ENCODE measurements at places on chromosomes 4 and X. TPM values are rescaled to one million over a fixed set of nuclear protein-coding genes. Genes with fewer than 3 reads are reported as not detected.

DNA sequence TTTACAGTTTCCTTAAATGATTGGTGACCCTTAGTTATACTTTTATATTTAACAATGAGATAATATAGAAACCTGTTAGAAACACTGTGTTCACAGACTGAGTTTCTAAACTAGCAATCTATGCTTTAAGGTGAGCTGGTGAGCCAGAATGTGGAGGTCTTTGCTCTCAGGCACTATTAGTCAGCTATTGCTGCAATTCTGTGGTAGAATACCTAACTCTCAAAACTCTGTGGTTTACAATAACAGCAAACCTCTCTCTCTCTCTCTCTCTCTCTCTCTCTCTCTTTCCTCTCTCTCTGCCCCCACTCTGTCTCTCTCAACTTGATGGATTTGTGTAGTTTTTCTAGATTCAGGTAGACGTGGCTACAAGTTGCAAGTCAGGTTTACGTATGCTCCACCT lies 17.6 kb upstream of the LCORL start:
- H3K27ac ChIP-seq: no peak overlapping the region
- H3K4me1 ChIP-seq: no peaks in the 10 kb centered on the region
- no peak overlapping the region for H3K4me3 ChIP-seq
- H3K36me3 ChIP-seq: no peaks in the 10 kb centered on the region

The EDNRA gene
- total RNA-seq: not detected

- H3K4me1 ChIP-seq: peaks cover 6% of the 10 kb centered on the region
- H3K27ac ChIP-seq: no peak overlapping the region
- no peak for DNase-seq
- no peak overlapping the region for H3K4me3 ChIP-seq
- peaks cover 65% of the 10 kb centered on the region for H3K36me3 ChIP-seq
- no peaks in the 10 kb centered on the region for H3K27me3 ChIP-seq
These were observed 90.7 kb downstream of the KLHL8 start for GRCh38 chr4:87129681-87130080.

DNA sequence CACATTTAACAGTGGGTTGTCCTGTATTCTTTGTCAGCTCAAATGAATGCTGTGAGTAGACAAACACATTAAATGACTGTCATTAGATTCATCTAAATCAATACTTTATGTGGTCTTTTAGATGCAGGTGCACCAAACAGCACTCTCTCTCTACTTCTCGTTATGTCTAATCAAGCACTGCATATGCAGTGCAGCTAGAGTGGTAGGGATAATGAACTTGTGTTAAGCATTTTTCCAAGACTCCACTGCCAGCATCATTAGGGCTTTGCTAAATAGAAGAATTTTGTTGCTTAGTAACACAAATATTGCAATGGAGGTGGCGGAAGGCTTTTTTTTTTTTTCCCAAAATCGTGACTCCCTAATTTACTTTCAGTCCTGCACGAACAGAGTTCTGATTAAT lies 447.0 kb upstream of the GALNT7 start:
- H3K4me3 ChIP-seq: no peak overlapping the region
- H3K27me3 ChIP-seq: no peaks in the 10 kb centered on the region
- no peak for DNase-seq
- no peaks in the 10 kb centered on the region for H3K36me3 ChIP-seq
- no peaks in the 10 kb centered on the region for H3K4me1 ChIP-seq

DNA sequence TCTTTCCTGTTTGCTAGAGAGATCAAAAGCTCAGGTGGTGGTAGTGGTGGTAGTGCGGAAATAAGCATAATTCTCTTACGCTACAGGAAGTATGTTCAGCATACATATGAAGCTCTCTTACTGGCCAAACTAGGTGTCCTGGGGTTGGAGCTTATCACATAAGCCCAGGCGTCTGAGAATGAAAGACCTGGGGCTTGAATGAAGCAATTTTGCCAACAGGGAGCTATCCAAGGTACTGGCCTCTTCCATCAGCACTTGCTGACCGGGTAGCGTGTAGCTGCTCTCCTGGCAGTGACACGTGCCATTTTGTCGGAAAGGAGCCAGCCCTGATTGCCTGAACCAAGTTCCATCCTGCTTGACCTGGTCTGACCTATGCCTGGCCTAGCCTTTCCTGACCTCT lies 65.9 kb upstream of the HPF1 start:
- no peak overlapping the region for H3K4me3 ChIP-seq
- H3K4me1 ChIP-seq: peaks cover 9% of the 10 kb centered on the region
- H3K27ac ChIP-seq: no peak overlapping the region

- no peak for DNase-seq
- no peak overlapping the region for H3K27ac ChIP-seq
- H3K4me3 ChIP-seq: no peak overlapping the region
These were observed 216.6 kb downstream of the SHROOM3 start for GRCh38 chr4:76651616-76652015.

The PDE6B gene
- 16.1 TPM for total RNA-seq

DNA sequence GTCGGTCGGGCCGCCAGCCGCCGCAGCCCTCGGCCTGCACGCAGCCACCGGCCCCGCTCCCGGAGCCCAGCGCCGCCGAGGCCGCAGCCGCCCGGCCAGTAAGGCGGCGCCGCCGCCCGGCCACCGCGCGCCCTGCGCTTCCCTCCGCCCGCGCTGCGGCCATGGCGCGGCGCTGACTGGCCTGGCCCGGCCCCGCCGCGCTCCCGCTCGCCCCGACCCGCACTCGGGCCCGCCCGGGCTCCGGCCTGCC lies 213 bp downstream of the NFKB1 start:
- H3K4me1 ChIP-seq: peaks cover 25% of the 10 kb centered on the region
- peak overlapping the region; percentile 68 for H3K4me3 ChIP-seq
- H3K27ac ChIP-seq: peak overlapping the region; percentile 86
- no peak for DNase-seq
- peaks cover 25% of the 10 kb centered on the region for H3K36me3 ChIP-seq

- no peaks in the 10 kb centered on the region for H3K27me3 ChIP-seq
- DNase-seq: no peak
These were observed 1820.1 kb upstream of the TENM3 start for GRCh38 chr4:180422989-180423711.

GRCh38 chrX:136215559-136215958 lies 35.6 kb downstream of the MAP7D3 start:
- H3K36me3 ChIP-seq: peaks cover 10% of the 10 kb centered on the region
- peaks cover 2% of the 10 kb centered on the region for H3K4me1 ChIP-seq
- no peak overlapping the region for H3K27ac ChIP-seq

GRCh38 chrX:30935985-30936384 lies 46.9 kb upstream of the TAB3 start:
- no peaks in the 10 kb centered on the region for H3K27me3 ChIP-seq
- H3K4me1 ChIP-seq: no peaks in the 10 kb centered on the region
- peak; percentile 8 for DNase-seq
- H3K36me3 ChIP-seq: no peaks in the 10 kb centered on the region

- H3K4me1 ChIP-seq: no peaks in the 10 kb centered on the region
- H3K36me3 ChIP-seq: no peaks in the 10 kb centered on the region
- no peak for DNase-seq
- no peaks in the 10 kb centered on the region for H3K27me3 ChIP-seq
These were observed 254.3 kb upstream of the AGA start for GRCh38 chr4:177696438-177696966.

GRCh38 chr4:13212936-13213335 lies 271.2 kb downstream of the RAB28 start:
- no peak for DNase-seq
- H3K36me3 ChIP-seq: peaks cover 5% of the 10 kb centered on the region
- no peaks in the 10 kb centered on the region for H3K27me3 ChIP-seq
- H3K27ac ChIP-seq: no peak overlapping the region
- H3K4me1 ChIP-seq: no peaks in the 10 kb centered on the region

GRCh38 chrX:74449322-74449936 lies 28.1 kb downstream of the SLC16A2 start:
- peak; percentile 35 for DNase-seq
- no peaks in the 10 kb centered on the region for H3K27me3 ChIP-seq
- no peaks in the 10 kb centered on the region for H3K36me3 ChIP-seq

The MAGIX gene
- 0.87 TPM for total RNA-seq

- no peak for DNase-seq
- H3K27ac ChIP-seq: no peak overlapping the region
- H3K27me3 ChIP-seq: no peaks in the 10 kb centered on the region
- H3K4me3 ChIP-seq: no peak overlapping the region
These were observed 46.0 kb downstream of the PCGF3 start for GRCh38 chr4:751676-752075.

The MGARP gene
- total RNA-seq: 0.22 TPM

- H3K36me3 ChIP-seq: peaks cover 20% of the 10 kb centered on the region
- no peak for DNase-seq
- peak overlapping the region; percentile 97 for H3K27ac ChIP-seq
- no peaks in the 10 kb centered on the region for H3K27me3 ChIP-seq
- H3K4me1 ChIP-seq: peaks cover 46% of the 10 kb centered on the region
These were observed 439.6 kb downstream of the INPP4B start for GRCh38 chr4:142406499-142406835.

DNA sequence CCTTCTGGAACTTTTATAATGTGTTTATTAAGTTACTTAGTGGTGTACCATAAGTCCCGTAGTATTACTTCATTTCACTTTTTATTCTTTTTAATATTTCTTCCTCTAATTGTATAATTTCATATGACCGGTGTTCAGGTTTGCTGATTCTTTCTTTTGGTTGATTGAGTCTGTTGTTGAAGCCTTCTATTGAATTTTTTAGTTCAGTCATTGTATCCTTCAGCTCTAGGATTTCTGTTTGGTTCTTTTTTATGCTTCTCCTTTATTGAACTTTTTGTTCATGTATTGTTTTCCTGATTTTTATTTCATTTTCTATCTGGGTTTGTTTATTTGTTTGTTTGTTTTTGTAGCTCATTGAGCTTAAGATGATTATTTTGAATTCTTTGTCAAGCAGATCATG lies 8.8 kb downstream of the CEP44 start:
- DNase-seq: no peak
- H3K27me3 ChIP-seq: no peaks in the 10 kb centered on the region
- H3K36me3 ChIP-seq: peaks cover 28% of the 10 kb centered on the region
- H3K4me3 ChIP-seq: no peak overlapping the region

DNA sequence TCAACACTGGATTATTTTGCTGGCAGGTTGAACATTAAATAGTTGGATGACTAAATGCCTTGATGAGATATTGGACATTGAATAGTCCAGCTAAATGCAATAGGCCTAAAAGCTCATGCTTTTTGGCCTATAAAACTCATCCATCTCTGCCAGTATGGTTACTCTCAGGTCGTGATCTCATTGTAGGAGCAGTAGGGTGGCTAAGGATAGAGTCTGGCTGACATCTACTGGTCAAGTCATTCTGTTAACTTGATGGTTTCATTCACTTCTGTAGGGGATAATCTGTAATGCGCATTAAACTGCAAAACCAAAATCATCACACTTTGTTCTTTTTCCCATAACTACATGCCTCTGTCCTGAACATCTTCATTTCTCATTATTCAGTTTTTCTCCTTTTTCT lies 227.0 kb downstream of the DKK2 start:
- no peaks in the 10 kb centered on the region for H3K27me3 ChIP-seq
- H3K4me3 ChIP-seq: no peak overlapping the region
- H3K4me1 ChIP-seq: no peaks in the 10 kb centered on the region
- no peak for DNase-seq
- H3K27ac ChIP-seq: no peak overlapping the region

- H3K4me3 ChIP-seq: no peak overlapping the region
- H3K27me3 ChIP-seq: no peaks in the 10 kb centered on the region
- H3K27ac ChIP-seq: no peak overlapping the region
- peaks cover 6% of the 10 kb centered on the region for H3K4me1 ChIP-seq
These were observed 758 bp downstream of the IQSEC2 start for GRCh38 chrX:53280331-53281320.

DNA sequence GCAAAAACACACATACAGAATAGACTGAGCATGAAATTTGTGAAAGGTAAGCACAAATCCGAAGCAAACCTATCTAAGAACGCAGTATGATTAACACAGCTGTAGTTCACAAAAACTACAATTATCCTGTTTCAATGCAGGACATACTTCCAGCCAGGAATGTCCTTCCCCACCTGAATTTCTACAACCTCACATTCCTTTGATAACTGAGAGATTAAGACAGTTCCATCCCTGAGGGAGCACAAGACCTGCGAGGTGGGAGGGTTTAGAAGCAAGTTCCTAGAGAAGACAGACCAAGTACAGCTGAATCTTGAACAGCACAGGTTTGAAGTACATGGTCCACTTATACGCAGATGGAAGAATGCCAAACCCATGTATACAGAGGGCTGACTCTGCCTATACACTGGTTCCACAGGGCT lies 10.6 kb downstream of the ABCG2 start:
- H3K36me3 ChIP-seq: no peaks in the 10 kb centered on the region
- H3K27ac ChIP-seq: no peak overlapping the region
